ENCODE measurements at places on chromosomes 4 and X.

- no peak for DNase-seq
Observed at GRCh38 chrX:28843817-28844216, 256.6 kb downstream of the IL1RAPL1 start.

- DNase-seq: no peak
Observed at GRCh38 chrX:132119821-132120515, 7.9 kb downstream of the FRMD7 start.

DNA sequence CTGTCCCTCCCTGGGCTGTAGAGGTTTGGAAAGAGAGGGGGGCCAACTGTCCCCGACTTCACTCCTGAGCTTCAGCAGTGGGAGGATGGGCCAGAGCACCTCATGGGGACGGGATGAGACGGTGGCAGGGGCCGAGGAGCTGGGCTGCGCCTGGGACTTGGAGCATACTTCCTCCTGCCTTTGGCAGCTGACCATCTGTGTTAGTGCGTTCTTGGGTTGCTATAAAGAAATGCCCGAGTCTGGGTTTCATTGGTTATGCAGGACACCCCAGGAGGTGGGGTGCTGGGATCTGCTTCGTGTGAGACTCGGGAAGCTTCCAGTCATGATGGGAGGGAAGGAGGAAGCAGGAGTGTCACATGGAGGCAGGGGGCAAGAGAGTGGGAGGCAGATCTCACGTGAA lies 7.4 kb downstream of the PSAPL1 start:
- DNase-seq: no peak

- DNase-seq: no peak
Observed at GRCh38 chr4:40340030-40340429, 4.9 kb downstream of the CHRNA9 start.

DNA sequence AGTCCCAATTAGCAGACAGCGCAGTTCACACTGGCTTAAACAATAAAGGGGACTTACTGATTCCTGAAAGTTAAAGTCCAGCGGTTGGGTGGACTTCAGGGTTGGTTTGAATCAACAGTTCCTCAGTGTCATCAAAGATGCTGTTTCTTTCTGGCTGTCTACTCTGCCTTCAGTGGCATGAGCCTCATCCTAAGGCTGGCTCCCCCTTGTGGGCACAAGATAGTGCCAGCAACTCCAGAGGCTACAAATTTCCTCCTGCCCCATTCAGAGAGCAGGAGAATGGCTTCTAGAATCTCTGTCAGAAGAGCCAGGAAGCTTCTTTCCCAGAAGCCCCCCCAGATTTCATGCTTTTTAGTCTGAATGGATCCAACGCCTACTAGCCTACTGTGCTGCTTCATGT lies 82.4 kb upstream of the MTM1 start:
- no peak for DNase-seq

- DNase-seq: no peak
Observed at GRCh38 chr4:138448169-138448568, 206.0 kb upstream of the SLC7A11 start.

- DNase-seq: no peak
Observed at GRCh38 chrX:45322382-45322781, 121.7 kb upstream of the DIPK2B start.

- DNase-seq: no peak
Observed at GRCh38 chr4:107066621-107067020, 30.5 kb upstream of the DKK2 start.

GRCh38 chr4:169070071-169070894 lies 60.2 kb upstream of the CBR4 start:
- no peak for DNase-seq

DNA sequence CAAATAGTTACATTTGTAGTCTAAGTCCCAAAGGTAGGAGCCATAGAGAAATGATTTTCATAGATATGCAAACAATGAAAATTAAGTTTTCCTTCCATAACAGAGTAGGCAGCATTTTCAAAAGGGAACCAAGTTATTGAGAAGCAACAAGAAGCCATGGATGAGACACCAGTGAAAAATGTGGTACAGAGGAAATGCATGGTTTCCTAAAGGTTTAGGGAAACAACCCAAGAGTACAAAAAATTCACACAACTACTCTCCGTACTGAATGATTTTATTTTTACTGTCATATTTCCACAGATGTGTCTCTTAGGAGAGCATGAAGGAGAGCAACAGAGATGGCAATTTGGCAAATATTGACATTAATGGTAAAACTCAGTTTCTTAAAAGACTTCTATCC lies 1408.9 kb upstream of the PCDH7 start:
- no peak for DNase-seq

- no peak for DNase-seq
Observed at GRCh38 chr4:155590796-155591585, 75.7 kb upstream of the GUCY1A1 start.

- DNase-seq: no peak
Observed at GRCh38 chr4:85126991-85127591, 160.6 kb upstream of the WDFY3 start.

- DNase-seq: no peak
Observed at GRCh38 chr4:182492423-182492822, 249.2 kb downstream of the TENM3 start.

DNA sequence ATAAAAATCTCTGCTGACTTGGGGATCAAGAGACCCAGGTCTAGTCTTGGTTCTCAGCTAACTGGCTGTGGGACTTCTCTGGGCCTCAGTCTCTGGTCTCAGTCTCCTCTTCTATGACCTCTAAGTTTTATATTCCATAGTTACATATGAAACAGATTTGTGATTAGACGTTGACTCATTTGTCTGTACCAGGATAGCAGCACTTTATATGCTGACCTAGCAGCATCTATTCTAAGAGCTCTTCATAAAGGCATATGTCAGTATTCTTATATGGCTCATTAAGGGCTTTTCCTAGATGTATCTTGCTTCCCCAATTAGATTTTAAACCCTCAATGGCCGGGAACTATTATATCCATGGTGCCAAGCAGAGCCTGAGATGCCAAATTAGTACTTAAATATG lies 12.7 kb downstream of the GRPR start:
- DNase-seq: no peak

DNA sequence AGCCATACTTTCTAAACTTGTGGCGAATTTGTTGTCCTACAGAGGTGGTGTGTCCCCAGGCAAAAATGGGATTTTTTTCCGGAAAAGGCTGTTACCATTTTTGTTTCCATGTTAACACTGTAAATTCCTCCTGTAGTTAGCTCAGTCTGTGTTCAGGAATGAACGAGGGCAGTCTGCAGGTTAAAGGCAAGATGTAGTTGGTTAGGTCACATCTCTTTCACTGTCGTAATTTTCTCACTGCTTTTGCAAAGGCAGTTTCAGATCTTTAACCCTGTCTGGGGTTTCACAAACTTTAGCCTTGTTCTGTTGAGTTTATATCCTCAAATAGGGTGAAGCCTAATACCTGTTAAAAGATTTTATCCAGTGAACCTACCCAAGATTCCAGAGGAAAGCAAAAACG lies 50.5 kb upstream of the PUDP start:
- no peak for DNase-seq

DNA sequence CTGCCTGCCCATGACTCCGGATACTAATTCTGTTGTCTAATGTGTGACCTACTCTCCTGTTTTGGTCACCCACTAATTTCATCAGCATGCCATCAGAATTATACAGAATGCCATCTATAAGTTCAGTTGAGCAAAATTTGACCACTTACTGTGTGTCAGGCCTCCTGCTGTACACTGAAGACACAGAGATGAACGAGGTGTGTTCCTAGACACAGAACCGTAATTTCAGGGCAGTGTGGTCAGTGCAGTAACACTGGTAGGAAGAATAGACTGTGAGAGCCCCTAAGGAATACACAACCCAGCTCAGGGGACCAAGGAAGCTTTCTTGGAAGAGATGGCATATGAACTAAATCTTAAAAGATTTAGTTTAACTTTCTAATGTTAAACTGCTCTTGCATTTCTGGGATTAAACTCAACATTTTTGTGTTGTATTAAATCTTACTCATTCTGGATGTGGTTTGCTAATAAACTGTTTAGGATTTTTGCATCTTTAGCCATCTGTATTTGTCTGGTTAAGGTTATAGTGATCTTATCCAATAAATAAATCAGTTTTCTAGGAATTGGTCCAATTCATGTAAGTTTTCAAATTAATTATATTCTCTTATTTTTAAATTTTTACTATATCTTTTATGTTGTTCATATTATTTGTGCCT lies 34.3 kb downstream of the KANTR start:
- DNase-seq: no peak

GRCh38 chr4:140725556-140725955 lies 30.6 kb downstream of the TBC1D9 start:
- DNase-seq: no peak

- DNase-seq: no peak
Observed at GRCh38 chr4:85166318-85166717, 199.8 kb upstream of the WDFY3 start.

- no peak for DNase-seq
Observed at GRCh38 chrX:74340051-74340450, 36.1 kb downstream of the ZCCHC13 start.

GRCh38 chr4:2220016-2220630 lies 21.8 kb downstream of the HAUS3 start:
- peak; percentile 22 for DNase-seq

DNA sequence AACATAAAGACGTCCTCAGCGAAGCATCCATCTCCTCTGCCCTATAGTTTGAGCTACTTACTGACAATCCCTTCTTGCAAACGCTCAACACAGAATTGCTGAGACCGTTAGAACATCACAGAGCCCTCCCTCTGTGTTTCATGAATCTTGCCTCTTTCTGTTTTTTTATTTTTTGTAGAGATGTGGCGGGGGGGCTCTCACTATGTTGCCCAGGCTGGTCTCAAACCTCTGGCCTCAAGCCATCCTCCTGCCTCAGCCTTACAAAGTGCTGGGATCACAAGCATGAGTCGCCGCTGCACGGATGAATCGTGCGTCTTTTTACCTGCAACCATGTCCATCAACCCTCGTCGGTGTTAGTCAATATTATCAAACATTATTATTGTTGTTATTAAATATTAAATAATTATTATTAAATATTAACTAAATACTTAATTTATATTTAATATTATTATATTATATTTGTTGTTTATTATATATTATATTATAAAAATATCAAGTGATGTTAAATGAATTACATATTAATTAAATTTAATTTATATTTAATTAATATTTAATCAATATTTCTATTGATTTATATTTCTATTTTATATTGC lies 200.7 kb downstream of the CRLF2 start:
- no peak for DNase-seq

GRCh38 chrX:1902901-1903235 lies 288.0 kb downstream of the ASMT start:
- DNase-seq: no peak

GRCh38 chr4:33104273-33104672 lies 2384.1 kb downstream of the PCDH7 start:
- no peak for DNase-seq

DNA sequence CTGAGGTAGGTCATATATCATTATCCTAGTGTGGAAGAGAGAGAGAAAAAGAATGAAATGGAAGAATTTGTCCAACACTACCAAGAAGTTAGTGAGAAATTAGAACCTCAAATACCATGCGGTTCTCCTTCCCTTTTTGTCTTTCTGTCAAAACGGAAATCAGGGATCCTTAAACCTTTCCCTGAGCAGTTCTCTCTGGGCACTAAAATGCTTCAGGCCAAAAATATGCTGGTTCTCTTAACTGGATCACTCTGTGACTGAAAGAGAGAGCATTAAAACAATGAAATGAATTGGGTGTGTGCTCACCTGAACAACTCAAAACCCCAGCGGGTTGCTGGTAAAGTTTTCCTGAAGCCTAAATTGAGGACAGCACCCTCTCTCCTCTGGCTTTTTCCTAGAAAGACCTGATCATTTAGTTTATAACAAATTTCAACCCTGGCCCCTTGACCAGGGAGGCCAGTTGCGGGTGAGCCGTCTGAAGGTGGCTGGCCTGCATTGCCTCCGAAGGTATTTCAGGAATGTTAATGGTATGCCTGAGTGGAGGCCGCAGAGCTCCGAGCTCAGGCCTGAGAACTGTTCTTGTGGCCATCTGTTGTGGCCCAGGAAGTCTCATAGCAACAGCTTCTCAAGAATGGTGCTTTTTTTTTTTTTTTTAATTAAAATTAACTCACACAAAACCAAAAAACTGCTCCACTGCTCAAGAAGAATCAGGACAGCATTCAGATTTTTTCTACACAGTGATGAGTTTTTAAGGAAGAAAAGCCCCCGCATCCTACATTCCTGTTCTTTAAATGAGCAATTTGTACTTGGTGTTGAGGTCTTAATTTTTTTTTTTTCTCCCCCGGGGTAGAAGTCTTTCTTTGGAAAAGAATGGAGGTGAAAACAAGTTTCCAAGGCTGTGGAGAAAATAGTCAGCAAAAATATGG lies 155.1 kb downstream of the SHROOM3 start:
- DNase-seq: no peak
